ENCODE measurements at places on chromosomes 3 and 15.

DNA sequence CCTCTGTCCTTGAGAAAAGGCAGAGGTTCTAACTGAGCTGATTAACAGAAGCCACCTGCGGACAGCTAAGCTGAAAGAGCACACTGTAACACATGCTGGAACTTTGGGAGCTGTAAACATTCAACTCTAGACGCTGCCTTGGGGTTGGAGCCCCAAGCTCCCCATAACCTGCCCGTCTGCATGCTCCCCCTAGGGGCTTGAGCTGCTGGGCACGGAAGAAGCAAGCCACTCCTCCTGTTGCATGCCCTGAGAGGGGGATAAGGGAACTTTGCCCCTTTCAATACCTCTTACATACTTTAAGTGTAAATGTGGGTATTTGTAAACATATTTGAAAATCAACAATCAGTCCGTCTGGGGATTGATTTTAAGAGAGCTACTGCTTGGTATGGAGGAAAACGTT, 188.4 kb downstream of the ADAMTSL3 start:
- peak; percentile 28 for DNase-seq

GRCh38 chr3:35966629-35967464, 327.5 kb downstream of the ARPP21 start:
- no peak for DNase-seq

DNA sequence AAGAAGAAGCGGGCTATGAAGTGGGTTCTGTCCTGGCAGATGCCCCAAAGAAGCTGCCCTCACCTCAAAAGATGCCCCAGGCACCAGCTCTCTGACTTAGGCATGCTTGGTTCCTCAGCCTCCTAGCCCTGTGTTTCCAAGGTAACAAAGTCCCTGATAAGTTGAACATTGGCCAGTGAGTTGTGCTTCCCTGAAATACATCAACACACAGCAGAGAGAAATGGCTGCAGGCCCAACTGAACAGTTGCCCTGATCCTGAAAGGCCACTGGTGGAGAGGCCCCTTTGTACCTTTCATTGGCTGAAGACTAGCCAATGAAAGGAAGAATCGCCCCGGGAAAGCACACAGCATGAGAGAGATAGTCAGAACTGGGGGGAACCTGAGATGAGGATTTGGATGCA, 169.9 kb upstream of the CTNNB1 start:
- DNase-seq, result no peak

DNA sequence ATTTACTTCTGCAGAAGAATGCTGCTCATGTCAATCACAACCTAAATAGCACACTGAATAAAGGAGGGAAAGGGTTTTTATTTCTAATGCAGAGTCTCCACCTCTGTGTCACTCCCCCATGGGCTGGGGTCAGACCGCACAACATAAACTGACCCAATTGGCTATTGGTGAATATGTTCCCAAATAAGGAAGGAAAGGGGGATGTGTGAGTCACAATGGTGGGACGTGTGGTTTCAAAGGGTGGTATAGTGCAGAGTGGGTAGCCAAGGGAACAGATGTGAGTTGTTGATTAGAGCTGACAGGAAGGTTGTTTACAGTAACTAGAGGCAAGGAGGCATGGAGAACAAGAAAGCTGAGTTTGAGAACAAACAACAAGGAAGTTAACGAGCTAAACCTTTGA, 491.8 kb downstream of the ZPLD1 start:
- no peak for DNase-seq

- no peak for DNase-seq
Observed at GRCh38 chr3:158846803-158847451, 45.1 kb downstream of the MFSD1 start.

DNA sequence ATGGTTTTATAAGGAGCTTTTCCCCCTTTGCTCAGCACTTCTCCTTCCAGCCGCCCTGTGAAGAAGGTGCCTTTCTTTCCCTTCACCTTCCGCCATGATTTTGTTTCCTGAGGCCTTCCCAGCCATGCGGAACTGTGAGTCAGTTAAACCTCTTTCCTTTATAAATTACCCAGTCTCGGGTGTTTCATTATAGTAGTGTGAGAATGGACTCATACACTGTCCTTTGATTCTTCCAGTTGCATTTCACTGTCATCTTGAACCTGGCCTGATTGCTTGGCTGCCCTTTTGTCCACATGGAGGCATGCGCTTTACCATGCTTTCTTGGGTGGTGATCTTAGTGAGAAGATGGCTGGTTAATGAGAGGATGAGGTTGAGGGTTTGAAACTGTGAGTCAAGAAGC, 23.2 kb downstream of the USP13 start:
- no peak for DNase-seq

DNA sequence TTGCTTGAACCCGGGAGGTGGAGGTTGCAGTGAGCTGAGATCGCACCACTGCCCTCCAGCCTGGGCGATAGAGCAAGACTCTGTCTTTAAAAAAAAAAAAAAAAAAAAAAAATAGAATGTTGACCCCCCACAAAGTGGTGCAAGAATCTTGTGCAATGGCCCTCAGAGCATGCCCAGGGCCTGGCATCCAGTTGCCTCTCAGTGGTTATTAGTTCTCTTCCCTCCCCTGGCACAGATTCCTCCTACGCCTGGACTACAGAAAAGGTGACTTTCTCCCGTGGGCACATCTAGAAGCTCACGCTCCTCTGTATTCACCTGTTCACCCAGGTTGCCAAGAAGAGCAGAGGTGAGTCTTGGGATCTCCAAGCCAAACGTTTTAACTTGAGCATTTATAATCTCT, 36.7 kb downstream of the ACSBG1 start:
- DNase-seq, result no peak

DNA sequence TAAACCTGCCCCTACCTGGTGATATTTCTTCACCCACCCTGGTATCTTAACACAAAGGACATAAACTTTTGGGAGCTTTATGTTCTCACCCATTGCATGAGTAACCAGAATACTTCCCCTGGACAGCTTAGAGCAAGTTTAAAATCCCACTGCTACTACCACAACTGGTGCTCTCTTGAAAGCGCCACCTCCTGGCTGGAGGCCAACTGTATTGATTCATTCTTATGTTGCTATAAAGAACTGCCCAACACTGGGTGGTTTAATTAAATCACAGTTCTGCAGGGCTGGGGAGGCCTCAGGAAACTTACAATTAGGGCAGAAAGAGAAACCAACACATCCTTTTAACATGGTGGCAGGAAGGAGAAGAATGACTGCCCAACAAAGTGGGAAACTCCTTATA, 592.4 kb downstream of the EPHA3 start:
- DNase-seq, result no peak

- peak; percentile 6 for DNase-seq
Observed at GRCh38 chr3:126544596-126545281, 14.0 kb downstream of the C3orf22 start.

DNA sequence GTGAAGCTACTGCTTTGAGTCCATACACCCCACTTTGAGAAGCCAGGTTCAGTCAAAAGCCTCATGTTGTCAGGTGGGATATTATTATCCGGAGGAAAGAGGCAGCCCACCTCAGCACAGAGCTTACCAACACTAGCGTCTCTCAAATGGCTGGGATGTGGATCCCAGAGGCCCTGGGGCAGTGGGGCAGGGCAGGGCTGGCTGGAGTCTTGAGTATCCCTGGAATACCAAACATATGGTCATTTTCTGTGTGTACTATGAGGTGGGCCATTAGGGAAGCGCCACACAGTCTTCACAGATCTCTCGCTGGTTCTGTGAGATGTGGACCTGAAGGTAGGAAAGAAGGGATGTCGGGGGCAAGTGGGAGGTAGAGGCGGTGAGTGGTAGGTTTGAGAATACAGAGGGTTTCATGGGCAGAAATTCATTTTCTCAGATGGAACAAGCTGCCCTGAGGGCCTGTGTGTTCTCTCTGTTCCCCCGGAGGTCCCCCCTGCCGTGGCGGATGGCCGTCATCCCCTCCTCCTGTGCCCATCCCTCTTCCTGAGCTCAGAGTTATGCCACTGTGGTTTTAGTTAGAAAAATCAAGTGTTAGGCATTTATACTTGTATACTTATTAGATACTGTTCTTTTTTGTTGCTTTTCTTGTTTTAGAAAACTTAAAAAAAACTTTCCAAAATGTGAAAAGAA, 66.4 kb downstream of the USP13 start:
- peak; percentile 29 for DNase-seq

GRCh38 chr3:79976466-79976865, 208.7 kb upstream of the ROBO1 start:
- no peak for DNase-seq

DNA sequence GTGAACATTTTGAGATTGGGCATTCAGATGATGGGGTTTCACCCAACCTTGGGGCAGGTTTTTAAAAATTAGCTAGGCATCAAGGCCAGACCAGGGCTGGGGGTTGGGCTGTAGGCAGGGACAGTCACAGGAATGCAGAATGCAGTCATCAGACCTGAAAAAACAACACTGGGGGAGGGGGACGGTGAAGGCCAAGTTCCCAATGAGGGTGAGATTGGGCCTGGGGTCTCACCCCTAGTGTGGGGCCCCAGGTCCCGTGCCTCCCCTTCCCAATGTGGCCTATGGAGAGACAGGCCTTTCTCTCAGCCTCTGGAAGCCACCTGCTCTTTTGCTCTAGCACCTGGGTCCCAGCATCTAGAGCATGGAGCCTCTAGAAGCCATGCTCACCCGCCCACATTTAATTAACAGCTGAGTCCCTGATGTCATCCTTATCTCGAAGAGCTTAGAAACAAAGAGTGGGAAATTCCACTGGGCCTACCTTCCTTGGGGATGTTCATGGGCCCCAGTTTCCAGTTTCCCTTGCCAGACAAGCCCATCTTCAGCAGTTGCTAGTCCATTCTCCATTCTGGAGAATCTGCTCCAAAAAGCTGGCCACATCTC, 6.1 kb downstream of the RHO start:
- DNase-seq, result no peak

DNA sequence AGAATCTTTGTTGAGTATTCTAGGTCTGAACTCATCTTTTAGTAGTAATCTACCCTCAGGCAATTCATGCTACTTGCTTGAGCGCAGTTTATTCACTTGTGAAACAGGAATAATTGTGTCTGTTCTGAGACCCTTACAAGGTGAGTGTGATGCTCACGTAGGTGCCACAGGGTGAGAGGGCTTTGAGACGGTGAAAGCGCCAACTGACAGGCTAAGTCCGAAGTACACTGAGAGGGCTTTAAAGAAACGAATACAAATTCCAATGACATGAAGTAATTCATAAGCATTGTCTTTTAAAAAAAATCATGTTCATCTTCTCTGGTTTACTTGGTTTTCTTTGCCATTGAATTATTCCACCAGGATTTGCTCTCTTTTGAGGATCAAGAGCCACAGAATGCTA, 393.7 kb upstream of the RGMA start:
- no peak for DNase-seq

DNA sequence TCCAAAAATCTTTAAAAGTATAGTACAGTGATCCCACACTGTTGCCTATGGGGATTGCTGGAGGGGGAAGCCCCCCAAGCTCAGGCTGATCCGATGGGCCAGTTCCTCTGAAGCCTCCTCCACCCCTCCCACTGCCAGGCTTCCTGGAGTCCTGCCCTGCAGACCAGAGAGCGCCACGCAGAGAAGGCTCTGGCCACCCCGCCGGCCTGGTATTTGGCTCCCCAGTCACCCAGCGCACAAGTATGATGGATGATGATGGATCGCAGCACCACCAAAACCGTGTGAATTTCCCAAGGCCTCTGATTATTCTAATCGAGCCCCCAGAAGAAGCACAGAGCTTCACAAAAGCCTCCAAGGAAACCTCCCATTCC, 259.0 kb downstream of the MECOM start:
- DNase-seq, result peak; percentile 24

- DNase-seq, result no peak
Observed at GRCh38 chr3:15845475-15845874, 47.7 kb upstream of the ANKRD28 start.

GRCh38 chr3:112908252-112908651, 61.6 kb upstream of the CD200R1L start:
- DNase-seq, result no peak

- no peak for DNase-seq
Observed at GRCh38 chr15:44588541-44588940, 51.6 kb downstream of the EIF3J start.

DNA sequence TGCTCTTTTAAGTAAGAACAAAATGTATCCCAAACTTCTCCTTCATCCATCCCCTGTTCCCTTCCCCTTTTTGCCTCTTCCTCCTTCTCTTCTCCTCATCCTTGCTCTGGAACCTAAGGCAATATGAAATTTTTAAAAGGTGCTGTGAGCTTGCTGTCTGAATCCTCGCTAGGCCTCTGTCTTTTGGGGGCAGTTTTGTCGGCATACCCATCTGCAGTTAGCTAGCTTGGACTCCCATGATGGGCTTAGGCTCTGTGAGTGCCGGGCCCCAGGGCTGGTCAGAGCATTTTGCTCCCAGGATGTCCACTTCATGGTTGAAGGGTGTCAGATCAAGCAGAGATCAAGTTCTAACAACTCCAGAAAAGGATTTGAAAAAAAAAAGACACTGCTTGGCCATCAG, 18.6 kb downstream of the ZIC1 start:
- DNase-seq, result no peak

DNA sequence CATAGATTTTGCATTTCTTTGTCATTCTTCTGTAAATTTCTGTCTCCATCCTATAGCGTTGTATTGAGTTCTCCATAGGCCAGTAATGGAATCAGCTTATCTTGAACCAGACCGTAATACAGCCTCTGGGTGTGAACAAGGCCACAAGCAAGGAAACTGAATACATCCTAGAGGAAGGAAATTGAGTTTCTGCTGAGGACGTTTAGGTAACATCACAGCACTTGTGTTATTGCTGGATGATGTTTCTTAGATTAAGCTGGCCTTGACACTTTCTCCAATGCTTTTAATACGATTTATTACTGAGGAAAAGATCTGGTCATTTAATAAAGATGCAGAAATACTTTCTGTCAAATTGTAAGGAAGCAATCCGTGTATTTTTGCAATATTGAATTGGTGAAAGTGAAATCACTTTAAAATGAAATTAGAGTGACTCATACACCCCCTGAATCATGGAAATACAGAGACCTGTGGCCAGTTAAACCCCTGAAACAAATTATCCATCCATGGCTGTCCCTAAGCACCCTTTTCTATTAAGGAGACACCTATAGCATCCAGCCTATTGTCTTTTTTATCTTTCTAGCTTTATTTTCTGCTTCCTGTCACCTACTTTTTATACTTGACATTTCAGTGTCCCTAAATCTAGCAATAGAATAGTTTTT, 48.5 kb upstream of the UBE3A start:
- DNase-seq, result no peak

- DNase-seq, result no peak
Observed at GRCh38 chr3:123783050-123783689, 101.0 kb downstream of the MYLK start.

DNA sequence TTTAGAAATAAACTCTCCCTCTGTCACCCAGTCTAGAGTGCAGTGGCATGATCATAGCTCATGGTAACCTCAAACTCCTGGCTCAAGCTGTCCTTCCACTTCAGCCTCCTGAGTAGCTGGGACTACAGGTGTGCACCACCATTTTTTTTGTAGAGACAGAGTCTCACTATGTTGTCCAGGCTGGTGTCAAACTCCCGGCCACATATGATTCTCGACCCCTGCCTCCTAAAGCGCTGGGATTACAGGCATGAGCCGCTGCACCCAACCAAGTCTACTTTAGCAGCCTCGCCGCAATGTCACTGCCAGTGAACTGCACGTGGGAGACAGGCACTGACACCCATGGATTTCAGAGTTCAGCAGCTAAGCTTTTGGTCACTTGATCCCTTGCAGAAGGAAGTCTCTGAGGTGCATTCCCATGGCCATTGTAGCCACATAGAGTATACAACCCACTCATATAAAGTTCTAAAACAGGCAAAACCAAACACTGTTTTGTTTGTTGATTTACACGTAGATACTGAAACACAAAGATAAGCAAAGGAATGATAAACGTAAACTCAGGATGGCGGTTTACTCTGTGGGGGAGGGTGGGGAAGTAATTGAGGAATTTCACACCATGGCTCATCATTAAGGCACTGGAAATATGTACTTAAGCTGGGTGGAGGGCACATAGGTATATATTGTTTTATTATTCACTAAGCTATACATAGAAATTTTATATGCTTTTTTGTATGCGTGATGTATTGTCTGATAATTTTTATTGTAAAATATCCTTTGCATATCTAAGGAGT, 115.0 kb downstream of the MEX3B start:
- DNase-seq, result no peak
